ENCODE measurements at places on chromosomes 7 and 10.

- DNase-seq, result no peak
These were observed 67.4 kb downstream of the TYW1B start for GRCh38 chr7:72760602-72761001.

DNA sequence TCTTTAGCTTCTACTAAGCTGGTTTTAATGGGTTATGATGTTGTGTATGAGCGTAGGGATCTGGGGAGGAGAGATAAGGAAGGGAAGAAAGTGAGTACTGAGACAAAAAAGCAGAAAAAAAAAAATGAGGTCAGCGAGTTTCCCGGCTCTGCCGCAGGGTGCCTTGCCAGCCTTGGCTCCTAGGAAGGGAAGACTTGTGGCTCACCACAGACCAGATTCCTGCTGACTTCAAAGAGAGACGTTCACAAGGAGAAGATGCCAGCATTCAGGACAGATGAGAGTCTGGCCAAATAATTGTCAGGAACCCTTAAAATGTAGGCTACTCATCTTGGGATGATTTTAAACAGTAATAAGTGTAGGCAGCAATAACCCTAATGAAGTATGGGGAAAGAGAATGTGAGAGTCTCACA lies 11.4 kb upstream of the FAS start:
- no peak for DNase-seq

DNA sequence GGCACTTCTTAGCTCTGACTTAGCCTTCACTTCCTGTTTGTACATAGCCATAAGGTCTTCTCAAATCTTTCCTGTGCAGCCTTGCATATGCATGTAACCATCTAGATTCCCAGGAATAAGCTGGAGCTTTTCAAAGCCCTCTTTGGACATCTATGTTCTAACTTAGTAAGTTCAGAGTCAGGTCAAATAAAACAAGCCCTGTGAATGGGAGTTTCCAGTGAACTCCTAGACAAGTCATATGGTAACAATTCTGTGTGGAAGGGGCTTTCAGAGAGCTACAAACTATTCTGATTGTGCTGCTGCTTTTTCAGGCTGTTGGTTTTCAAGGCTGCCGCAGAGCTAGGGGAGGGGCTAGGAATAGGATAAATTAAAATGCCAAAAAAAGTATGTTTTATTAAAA lies 208.4 kb upstream of the AKR1E2 start:
- DNase-seq, result no peak

DNA sequence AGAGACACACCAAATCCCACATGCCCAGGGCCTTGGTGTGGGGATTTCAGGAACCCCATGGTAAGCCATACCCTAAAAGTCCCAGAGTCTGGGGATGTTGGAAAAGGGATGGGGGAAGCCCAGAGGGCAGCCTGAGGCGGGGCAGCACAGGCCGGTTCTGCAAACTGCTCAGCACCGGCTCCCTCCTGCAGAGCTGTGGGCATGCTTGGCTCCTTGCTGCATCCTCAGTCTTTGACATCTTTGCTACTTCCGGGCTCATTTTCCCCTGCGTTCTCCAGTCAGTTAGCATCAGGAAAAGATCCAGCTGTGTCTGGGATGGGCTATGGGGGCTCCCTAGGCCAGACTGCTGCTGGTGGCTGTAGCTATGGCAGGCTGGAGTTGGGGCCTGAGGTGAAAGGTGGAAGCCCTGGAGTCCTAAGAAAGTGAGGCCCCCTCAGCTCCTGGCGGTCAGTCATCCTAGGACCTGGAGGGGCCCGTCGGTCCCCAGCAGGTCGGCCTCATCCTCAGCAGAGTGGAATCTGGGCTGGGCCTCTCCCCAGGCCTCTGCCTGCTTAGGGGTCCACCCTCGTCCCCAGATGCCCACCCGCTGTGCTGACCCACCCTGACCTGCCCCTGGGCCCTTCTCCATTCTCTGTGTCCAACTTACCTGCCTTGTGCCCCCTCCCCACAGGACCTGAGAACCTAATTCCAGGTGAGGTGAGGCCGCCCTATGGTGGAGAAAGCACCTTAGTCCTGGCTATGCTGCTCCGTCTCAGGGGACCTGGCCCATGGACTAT lies 9.3 kb downstream of the TBATA start:
- peak; percentile 7 for DNase-seq

- DNase-seq, result no peak
These were observed 116.4 kb downstream of the TCERG1L start for GRCh38 chr10:131195116-131195515.

DNA sequence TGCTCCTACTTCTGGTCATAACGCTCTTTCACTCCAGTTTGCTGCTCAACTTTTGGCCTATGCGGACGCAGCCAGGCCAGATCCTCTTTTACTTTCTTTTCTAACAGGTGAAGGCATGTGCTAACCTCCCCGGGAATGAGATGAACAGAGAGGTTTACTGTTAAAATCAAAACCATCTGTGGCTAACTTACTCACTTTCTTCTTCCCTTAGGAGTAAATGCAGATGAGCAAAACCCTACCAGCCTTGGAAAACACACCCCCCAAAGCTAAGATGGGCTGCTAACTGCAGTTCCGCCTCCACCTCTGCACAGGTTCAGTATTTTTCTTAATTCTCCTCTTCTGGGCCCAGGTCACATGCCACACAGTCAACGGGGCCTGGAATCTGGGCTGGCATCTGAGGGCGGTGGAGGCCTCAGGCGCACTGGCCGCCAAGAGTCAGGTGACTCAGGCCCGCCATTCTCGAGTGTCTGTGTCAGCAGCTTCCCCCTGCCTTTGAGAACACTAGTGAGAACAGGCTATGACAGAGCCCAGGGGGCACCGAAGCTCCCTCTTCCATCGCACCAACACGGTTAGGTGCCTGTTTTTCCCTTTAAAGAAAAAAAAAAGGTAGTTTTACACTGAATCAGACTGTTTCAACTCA lies 11.1 kb downstream of the FAM53B start:
- peak; percentile 60 for DNase-seq

DNA sequence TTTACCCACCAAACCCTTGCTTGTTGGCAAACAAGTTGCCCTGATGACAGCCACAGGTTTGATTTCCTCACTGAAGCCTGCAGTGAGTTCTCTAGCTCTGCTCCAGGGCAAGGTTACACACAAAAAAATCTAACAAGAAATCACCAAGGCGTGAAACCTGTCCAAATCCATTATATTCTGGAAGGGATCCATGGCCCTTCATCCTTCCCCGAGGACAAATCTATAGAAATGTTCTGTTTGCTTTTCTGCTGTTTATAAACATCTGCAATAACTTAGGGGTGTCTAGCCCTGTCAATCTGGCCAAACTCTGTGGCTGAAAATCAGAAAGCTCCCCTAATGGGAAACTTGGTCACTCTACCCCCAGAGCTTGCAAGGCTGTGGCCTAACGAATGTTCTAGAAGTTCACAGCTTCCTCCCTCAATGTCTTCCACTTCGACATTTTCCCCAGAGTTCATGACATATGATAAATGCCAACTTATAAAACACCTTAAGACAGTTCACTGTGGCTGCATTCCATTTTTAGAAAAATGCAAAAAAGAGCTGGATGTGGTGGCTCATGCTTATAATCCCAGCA lies 164.5 kb downstream of the PRPF18 start:
- DNase-seq, result no peak

- no peak for DNase-seq
These were observed 5.8 kb upstream of the AEBP1 start for GRCh38 chr7:44098092-44099068.

- DNase-seq, result no peak
These were observed 33.9 kb downstream of the TSPAN14 start for GRCh38 chr10:80487791-80488538.

- DNase-seq, result no peak
These were observed 595 bp upstream of the SUN1 start for GRCh38 chr7:831596-832166.

GRCh38 chr10:27349987-27350386 lies 109.4 kb upstream of the ACBD5 start:
- DNase-seq, result no peak

- no peak for DNase-seq
These were observed 535.9 kb upstream of the POT1 start for GRCh38 chr7:125465527-125465926.

DNA sequence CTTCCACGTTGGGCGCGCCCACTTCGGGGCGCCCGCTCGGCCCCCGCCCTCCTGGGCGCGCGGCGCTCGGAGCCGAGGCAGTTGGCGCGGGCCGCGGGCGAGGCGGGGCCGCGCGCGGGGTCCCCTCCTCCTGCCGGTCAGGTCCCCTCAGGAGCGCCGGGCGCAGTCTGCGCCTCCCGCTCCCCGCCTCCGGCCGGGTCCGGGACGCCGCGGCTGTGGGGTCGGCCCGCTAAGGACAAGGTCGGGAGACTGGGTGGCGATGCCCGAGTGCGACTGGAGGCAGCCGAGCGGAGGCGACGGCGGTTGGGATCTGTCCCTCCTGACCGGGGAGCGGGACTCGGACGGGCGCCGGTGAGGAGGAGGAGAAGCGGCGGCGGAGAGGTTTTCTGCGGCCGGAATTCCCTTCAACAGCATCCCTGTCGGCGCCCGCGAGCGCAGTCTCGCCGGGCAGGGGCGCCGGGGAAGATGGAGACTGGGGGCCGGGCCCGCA lies at the start of gene ATRNL1:
ATRNL1 (plus strand) TSS at position 80 of the 490 bp plus-strand sequence; CDS start at position 466, 386 bp downstream.
- DNase-seq, result no peak

DNA sequence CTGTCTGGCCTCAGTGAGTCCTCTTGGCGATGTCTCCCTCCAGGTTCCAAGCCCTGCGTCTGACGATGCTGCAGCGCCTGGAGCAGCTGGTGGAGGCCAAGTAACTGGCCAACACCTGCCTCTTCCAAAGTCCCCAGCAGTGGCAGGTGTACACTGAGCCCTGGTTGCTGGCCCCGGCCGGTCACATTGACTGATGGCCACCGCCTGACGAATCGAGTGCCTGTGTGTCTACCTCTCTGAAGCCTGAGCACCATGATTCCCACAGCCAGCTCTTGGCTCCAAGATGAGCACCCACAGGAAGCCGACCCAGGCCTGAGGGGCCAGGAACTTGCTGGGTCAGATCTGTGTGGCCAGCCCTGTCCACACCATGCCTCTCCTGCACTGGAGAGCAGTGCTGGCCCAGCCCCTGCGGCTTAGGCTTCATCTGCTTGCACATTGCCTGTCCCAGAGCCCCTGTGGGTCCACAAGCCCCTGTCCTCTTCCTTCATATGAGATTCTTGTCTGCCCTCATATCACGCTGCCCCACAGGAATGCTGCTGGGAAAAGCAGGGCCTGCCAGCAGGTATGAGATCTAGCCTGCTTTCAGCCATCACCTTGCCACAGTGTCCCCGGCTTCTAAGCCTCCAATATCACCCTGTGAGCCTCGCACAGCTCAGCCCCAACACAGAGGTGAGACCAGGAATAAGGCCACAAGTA lies 7.3 kb upstream of the ZNF22 start:
- DNase-seq, result peak; percentile 8

DNA sequence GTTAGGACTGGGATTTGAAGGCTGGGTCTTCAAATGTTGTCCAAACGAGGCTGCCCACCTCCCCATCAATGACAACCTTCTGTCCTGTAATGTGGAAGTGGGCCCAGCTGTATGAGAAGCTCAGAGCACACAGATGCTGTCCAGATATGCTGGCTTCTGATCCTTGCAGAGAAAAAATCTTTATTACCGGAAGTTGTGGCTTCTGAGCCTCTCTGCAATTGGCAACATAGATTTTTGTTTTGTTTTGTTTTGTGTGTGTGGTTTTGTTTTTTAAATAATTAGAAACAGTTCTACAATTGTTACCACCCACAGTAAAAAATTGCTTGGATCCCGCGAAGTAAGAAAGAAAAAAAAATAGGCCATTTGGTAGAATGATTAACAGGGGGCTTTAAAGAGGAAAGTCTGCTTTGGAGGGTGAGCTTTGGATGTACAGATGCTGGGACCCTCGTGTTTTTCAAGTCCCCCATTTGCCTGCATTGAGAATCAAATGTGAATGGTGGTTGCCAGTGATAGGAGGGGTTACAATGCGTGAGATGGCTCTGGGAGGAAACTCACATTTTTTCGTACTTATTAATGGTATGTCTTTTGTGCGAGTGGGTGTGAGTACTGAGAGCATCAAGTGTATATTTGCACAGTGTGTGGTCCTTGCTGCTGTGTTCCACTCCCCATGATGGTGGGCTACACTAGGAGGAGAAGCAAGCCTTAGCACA lies 153.2 kb downstream of the TCF7L2 start:
- no peak for DNase-seq

GRCh38 chr10:127145173-127145572 lies 51.2 kb downstream of the INSYN2A start:
- DNase-seq, result no peak

GRCh38 chr7:70632400-70632799 lies 499.5 kb upstream of the GALNT17 start:
- DNase-seq, result no peak

GRCh38 chr10:35006836-35007235 lies 83.3 kb downstream of the CUL2 start:
- no peak for DNase-seq

GRCh38 chr7:25583621-25584020 lies 355.3 kb upstream of the NPVF start:
- no peak for DNase-seq

GRCh38 chr7:128221929-128222403 lies 19.1 kb upstream of the LEP start:
- DNase-seq, result no peak

- DNase-seq, result no peak
These were observed 54.3 kb downstream of the SLK start for GRCh38 chr10:104021246-104021645.

GRCh38 chr10:97274828-97275227 lies 17.6 kb downstream of the ARHGAP19 start:
- DNase-seq, result no peak

DNA sequence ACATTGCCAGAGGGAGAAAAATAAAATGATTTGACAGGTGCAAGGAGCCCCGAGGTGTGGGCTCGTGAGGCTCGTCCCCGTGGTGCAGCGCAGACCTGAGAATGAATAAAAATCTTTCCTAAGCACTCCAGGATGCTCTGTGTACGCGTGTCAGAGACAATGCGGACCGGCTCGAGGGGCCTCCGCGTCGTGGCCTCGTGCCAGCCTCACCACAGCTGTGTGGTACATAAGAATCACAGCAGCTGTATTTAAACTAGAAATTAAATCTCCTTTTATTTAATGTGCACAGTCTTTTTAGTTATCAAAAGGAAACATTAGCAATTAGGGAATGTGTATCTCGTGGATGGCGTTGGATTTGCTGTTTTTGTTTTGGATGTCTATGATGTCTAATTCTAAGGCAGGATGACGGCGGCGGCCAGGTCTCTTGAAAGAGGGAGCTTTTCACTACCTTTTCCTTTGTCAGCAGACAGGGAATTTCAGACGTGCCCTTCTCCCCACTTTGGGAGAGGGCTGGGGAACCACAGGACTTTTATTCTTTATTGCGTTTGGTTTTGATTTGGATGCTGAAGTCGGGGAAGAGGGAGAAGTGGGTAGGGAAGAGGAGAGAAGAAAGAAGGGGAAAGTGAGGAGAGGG lies 365.3 kb upstream of the SHH start:
- no peak for DNase-seq

- DNase-seq, result no peak
These were observed 8.6 kb downstream of the LIPA start for GRCh38 chr10:89242840-89243568.

Measured in activated CD8-positive, alpha-beta memory T cell treated with anti-CD3 and anti-CD28 coated beads, Interleukin-2, amount 50 U/mL, for 4 hours (primary cell).